ENCODE measurements at places on chromosomes 7 and 10.

GRCh38 chr7:132181946-132182685 lies 394.2 kb downstream of the PLXNA4 start:
- DNase-seq, result no peak

DNA sequence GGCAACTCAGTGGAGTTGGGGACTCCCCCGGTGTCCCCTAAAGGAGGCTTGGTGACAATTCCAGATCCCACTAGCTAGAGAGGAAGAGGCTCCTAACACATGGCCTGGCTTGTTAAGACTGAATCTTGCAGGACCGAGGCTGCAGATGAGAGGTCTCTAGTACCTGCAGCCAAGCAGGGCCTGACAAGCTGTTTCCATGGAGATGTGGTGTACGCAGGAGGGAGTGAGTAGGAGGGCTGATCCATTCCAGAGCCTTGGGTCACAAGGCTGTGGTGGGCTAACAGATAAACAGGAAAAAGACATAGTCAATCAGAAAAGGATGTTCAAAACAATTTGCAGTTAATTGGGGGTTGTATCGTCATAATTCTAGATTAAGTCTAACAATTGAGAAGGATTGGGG lies 77.3 kb upstream of the MKLN1 start:
- no peak for DNase-seq

- DNase-seq, result no peak
Observed at GRCh38 chr10:45418849-45419675, 45.0 kb downstream of the ALOX5 start.

DNA sequence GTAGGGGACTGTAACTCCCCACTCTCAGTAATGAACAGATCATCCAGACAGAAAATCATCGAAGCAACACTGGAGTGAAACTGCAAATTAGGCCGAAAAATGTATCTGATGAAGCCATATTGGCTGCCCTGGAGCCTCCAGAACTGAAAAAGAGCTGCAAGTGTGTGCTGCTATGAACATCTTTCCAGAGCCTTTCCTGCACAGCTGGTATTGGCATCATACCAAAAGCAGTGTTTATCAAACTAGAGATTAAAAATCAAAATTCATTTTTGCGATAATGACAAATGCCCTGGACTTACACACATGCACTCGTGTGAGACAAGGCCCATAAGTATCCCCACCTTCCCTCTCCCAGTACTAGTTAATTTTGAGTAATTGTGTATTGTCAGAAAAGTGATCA lies 6.8 kb upstream of the CLDN12 start:
- DNase-seq, result no peak

DNA sequence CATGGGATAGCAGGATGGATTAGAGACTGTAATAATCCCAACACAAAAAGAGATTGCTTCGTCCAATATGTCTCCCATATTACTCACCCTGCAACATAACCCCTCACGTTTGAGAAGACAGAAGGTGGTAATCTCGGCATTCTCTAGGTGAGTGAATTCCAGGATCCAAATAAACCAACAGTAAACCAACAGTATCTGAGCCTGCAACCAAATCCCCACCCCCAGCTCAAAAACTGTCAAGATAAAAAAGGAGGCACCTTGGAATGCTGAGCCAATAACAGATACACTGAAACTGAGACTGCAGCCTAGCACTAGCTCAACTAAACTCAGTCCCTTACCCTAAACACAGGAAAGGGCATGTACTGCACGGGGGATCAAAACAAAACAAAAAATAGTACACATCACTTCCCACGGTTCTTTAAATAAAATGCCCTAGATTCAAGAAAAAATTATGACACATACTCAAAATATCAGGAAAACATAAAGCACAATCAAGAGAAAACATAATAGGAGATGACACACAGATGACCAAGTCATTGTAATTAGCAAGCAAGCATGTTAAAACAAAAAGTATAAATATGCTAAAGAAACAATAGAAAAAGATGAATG lies 28.0 kb downstream of the IPMK start:
- DNase-seq, result no peak
